H1 (cell line): ENCODE measurements at places on chromosomes 12 and 14.

DNA sequence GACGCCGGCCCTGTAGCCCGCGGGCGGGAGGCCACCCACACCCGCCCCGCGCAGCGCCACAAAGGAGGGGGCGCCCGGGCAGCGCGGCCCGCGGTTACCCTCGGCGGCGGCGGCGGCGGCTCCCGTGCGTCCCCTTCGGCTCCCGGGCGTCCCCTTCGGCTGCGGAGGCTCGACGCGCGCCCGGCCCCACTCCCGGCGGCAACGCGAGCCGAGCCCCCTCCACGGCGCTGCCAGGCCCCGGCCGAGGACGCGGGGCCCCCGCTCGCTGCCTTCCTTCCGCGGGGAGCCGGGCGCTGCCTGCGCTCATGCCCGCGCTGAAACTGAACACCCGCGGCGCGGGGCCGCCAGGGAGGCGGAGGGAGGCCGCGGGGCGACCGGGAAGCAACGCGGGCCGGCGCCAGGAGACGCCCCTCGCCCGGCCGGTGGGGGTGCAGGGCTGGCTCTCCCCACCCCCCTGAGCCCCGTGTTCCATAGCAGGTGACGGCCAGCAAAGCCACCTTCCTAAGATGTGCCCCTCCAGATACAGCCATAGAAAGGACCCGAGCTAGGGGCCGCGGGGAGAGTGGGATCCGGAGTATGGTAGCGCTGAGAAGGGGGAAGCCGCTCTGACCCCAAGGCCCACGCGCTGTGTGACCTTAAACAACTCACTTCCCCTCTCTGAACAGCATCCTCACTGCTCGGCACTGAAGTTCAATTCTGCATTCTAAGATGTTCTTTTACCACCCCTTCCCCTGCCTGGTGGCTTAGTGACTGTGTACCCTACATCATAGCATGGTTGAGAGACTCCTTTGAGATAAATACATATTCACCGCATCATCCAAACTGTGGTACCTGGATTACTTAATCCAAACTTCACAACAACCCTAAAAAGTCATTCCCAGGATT, 42.8 kb downstream of the KDM2B start:
- DNase-seq: no peak

DNA sequence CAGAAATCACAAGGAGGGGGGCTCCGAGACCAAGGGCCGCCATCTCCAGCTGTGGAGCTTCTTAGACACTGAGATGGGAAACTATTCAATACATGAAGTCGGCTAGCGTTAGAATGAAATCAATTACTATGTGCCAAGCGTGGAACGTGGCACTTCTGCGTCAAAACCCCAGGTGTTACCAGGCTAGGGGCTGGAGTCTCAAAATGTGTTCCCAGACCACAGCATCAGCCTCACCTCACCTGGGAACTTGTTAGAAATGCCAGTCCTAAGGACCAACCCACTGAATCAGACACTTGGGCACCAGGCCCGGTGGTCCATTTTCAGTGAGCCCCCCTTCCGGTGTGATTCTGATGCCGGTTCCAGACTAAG, 5.0 kb upstream of the SETD1B start:
- no peak for DNase-seq

- no peak for DNase-seq
These were observed 142.1 kb downstream of the CNTN1 start for GRCh38 chr12:40834321-40834720.

DNA sequence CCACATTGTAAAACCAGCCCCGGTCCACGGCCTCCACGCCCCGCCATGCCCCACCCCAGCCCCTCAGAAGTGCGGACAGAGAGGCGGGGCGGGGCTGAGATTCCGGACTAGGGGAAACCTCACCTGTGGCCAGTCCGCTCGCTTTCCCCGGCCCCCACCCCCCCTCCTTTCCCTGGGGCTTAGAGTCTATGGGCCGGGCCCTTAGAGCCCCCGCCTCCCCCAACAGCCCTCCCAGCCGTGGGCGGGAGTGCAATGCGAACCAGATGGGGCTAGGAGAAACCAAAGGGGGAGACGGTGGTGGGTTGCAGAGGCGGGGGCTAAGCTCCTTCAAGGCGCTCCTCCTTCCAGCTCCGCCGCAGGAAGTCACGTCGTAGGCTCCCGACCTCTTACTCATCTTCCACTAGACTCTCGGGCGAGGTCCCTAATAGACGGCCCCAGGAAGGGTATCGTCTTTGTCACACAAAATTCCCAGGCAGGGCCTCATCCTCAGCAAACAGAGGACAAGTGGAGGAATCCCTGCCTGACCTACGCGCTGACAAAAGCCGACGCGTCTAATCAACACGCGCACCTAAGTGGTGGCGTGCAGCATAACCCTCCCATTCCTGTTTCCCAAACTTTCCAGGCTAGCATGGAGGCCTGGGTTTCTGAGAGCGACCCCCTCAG, 1.1 kb upstream of the NAB2 start:
- no peak for DNase-seq

GRCh38 chr14:92259613-92260357, 63.2 kb upstream of the SLC24A4 start:
- no peak for DNase-seq

GRCh38 chr12:116434155-116435011, 124.8 kb upstream of the MAP1LC3B2 start:
- DNase-seq: peak; percentile 61

DNA sequence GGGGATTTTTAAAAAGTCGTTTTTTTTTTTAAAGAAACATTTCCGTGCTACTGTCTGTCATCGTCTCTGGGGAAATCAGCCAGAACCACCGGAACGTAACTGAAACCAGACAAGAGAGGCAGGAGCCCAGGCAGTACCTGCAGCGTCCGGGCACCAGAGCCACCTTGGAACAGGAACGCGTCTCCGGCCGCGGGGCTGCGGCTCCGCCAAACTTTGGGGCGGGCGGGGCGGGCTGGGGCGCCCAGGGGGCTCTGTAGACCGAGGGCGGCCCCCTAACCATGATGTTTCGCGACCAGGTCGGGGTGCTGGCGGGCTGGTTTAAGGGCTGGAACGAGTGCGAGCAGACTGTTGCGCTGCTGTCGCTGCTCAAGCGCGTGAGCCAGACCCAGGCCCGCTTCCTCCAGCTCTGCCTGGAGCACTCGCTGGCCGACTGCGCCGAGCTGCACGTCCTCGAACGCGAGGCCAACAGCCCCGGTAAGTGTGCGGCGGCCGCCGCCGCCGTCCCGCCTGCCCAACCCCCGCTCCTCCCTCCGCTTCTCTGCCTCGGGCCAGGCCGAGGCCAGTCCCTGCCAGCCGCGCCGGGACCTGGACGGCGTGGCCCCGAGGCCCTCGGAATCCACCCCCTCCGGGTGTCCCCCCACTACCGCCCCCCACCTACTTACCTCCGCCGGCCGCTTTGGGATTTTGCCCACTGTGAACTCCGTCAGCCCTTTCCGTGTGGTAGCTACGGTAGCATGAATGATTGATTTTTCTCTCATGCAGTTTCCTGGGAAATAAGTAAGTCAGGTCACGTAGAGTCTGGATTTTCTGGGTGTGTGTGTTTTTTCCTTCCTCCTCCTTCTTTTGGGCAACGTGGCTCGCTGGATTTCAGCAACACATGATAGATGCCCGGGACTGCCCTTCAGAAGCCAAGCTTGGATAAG, 972 bp downstream of the SAMD4A start:
- DNase-seq: peak; percentile 77

DNA sequence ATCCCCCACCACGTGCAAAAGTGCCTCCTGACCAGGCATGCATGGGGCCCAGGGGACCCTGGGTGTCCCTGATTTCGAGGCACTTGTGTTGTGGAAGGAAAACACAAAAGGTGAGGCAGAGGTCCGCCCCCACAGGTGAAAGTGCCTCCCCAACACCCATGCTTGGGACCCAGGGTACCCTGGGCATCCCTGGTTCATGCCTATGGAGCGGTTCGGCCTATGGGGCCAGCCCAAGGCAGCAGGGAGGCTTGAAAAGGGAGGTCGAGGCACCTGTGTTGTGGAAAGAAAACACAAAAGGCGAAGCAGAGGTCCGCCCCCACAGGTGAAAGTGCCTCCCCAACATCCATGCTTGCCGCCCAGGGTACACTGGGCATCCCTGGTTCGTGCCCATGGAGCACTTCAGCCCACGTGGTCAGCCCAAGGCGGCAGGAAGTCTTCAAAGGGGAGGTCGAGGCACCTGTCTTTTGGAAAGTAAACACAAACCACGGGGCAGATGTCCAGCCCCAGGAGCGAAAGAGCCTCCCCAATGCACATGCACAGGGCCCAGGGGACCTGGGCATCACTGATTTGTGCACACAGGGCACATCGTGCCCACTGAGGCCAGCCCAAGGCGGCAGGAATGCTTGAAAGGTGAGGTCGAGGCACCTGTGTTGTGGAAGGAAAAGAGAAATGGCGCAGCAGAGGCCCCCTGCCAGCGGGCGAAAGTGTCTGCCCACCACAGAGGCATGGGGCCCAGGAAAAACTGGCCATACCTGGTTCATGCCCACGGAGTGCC, 375.5 kb downstream of the ALG10 start:
- no peak for DNase-seq

- DNase-seq: no peak
These were observed 60.9 kb downstream of the GRIP1 start for GRCh38 chr12:66617991-66618390.

DNA sequence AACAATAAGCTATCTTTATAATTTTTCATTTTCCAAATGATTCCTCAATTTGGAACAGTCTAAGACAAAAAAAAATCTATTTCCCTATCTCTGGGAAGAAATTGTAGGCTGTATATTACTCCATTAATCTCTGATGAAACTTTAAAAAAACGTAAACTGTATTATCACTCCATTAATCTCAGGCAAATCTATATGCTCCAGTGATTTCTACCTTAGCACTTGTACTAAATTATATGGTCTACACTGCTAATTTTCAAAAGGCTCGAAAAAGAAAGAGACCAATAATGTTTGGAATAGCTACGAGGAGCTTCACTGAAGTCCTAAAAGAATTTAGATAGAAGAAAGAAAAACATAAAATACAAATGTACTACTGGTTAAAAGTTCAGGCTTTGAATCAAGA, 19.7 kb downstream of the MED13L start:
- no peak for DNase-seq

DNA sequence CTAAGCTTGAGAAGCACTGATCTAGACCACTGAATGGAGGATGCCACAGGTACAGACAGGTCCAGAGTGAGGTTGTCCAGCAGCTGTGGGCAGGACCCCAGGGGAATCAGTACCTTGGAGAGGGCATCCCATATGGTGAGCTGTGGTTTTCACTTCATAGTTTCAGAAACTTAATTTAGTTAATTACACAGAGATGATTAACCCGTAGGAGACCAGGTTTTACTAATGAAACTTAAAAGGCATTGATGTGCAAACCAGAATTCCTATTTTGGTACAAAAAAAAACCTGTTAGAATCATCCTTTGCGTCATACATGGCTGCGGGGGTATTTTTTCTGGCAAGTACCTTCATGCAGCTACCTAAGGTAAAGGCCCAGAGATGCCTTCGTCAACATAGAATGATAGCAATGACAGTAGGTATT, 159.3 kb downstream of the DACT1 start:
- DNase-seq: no peak
